ENCODE measurements at places on chromosomes 7 and 10. TPM values are rescaled to one million over a fixed set of nuclear protein-coding genes. Genes with fewer than 3 reads are reported as not detected.

DNA sequence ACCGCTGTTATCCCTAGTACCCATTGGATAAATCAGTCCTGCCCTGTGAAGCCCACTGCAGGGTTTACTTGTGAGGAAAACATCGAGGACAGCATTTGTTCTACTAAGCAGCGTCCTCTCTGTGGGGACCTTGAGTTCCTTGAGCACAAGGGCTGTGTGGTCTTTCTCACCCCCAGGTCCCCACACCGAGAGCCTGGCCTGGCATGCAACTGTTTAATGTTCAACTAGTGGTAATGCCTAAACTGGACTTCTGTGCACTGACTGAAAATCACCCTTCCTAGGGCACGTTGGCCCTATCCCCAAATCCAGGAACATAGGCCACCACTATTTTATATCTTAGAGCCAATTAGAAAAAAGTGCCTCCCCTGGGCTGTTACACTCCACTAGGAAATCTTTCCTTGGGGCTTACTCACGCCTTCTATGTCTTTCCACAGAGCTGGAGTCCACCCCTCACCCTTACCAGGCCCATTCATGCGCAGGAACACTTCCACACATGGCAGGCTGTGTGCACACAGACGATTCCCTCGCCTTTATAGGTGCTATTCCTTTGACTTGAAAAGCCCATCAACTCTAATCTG lies 1.7 kb upstream of the TMEM213 start:
- DNase-seq, result no peak

GRCh38 chr7:106419455-106420182 lies 134.8 kb upstream of the NAMPT start:
- no peak for DNase-seq

GRCh38 chr7:5284304-5285281 lies 1.9 kb downstream of the SLC29A4 start:
- DNase-seq, result peak; percentile 89

DNA sequence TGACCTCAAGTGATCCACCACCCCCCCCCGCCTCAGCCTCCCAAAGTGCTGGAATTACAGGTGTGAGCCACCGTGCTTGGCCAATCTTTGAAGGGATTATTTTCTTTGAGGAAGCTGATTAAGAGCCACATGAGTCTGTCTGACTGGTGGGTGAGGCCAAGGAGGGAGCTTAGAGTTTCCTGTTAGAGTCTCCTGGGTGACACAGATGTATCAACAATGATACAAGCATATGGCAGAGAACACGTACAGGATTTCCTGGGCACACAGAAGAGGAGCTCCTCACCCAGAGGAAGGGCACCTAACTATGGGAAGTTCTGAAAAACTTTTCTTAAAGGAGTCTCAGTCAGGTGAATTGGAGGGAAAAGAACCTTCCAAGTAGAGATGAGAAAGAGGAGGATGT lies 69.4 kb downstream of the GOLGA7B start:
- no peak for DNase-seq

- DNase-seq, result no peak
Observed at GRCh38 chr7:35820858-35821257, 20.0 kb downstream of the SEPTIN7 start.

DNA sequence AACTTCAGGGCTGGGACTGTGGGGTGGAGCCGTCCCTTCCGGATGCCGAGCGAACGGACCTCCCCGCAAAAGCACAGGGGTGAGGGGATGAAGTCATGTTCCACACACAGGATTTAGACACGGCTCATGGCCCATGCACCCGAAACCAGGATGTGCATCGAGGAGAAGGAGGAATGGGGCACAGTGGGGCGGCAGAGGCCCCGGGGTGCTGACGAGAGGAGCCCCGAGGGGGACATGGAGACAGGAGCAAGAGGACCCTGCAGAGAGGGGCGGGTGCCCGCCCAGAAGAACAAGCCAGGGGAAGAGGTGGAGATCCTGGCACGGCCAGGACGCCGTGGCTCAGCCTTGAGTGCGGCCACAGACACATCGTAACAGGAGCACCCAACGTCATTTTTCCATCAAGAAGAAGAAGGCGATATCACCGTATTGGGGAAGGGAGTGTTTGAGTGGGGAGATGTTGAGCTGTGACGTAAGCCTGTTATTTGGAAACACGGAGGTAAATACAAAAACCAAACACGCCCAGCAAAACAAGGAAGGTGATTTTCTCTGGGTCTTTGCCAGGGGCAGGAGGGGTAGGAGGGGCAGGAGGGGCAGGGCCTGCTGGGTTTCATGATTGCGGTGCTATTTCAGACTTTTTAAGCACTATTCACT lies 25.3 kb upstream of the FOXL3 start:
- peak; percentile 46 for DNase-seq

- no peak for DNase-seq
Observed at GRCh38 chr7:147584771-147585193, 1005.8 kb upstream of the C7orf33 start.

- DNase-seq, result no peak
Observed at GRCh38 chr7:127648986-127649385, 3.0 kb upstream of the SND1 start.

GRCh38 chr10:43267811-43268210 lies 946 bp upstream of the RASGEF1A start:
- DNase-seq, result no peak

GRCh38 chr7:35704261-35704660 lies 9.3 kb upstream of the HERPUD2 start:
- no peak for DNase-seq

GRCh38 chr7:159035571-159036073 lies 109.0 kb downstream of the VIPR2 start:
- DNase-seq, result no peak

DNA sequence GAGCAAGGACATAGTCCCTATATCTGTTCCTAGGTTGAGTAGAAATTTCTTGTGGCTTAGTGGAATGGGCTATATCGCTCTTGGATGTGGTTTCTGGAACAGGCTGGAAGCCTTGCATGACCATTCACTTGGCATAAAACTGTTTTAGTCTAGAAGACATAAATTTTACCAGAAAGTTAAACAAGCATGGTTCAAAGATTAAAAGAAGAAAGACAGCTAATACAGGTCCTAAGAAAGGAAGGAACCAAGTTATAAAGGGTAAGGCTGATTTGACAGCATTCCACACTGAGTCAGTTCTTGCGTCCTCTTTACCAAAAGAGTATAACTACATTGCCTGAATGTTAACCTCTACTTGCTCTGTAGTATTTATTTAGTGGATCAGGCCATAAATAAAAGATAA lies 724.2 kb downstream of the SORCS1 start:
- no peak for DNase-seq

DNA sequence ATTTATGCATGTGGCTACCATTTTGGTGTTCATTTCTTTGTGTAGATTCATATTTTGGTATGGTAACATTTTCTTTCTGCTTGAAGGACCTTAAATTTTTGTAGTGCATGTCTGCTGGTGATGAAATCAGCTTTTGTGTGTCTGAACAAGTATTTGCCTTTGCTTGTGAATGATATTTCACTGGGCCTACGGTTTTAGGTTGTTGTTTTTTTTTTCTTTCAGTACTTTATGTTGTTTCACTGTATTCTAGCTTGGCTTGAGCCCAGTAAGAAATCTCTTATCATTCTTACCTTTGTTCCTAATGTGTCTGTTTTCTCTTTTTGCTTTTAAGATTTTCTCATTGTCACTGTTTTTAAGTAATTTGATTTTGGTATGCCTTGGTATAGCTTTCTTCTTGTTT lies 31.9 kb downstream of the SAMD8 start:
- DNase-seq, result no peak

DNA sequence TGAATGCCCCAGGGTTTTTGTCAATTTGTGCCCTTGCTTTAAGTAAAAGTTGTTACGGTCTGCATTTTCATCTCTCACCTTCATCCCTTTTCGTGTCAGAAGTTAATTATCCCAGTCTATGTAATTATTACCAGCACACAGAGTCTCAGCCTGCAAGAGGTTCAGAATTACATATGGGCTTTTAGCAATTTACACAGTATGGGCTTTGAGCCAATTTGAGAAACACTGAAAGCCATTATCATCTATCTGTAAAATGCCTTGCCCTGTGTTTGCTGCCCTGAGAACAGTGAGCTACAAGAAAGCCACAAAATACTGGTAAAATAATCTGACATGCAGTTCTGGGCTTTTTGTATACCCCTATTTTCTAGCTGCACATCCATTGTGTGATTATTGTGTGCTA lies 125.6 kb upstream of the STEAP4 start:
- peak; percentile 78 for DNase-seq

DNA sequence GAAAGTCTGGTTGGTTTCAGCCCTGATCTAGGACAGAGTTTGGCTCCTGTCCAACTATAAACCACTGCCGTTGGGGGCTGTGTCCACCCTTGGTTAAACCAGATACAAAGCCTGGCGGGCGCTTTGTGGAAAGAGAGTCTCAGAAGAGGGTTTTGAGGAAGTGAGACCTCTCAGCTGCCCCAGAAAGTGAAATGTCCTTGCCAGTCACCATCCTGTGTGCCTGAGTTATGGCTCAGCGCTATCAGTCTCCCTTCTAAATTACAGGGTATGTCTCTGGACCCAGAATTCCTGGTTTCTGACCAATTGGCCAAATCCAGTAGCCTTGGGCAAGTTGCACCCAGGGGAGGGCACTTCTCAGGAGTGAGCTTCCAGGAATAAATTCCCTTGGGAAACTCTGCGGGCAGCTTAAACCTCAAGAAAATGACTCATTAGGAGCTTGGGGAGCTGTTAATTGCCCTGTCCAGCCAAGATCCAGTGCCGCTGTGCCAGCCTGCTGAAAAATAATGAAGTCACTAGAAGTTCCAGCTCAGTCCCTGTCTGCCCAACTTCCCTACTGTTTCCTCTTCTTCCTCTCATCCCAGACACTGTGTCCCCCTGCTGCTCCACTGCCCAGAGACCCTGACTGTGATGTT lies 66.7 kb upstream of the PDZD8 start:
- no peak for DNase-seq

DNA sequence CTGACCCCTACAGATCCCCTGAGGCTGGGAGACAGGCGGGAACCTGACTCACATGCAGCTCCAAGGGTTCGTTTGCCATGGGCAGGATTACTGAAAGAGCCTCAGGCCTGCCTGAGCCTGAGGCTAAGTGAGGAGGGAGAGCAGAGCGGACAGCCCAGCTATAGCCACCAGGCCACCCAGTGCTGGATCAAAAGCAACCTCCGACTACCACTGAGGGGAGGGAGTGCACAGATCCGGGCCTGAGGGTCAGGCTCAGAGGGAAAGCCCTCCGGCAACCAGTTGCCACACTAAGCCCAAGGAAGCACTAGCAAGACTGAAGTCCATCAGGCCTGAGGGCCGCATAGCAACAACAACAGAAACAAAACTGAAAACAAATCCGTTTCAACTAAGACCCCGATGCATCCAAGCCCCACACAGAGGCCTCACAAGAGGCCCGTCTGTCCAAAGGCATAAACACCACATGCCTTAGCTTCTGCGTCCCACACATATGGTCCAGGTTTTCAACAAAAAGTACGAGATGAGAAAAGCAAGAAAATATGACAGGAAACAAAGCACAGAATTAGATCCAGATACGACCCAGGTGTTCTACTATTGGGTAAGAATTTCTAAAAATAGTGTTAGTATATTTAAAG lies 92.5 kb upstream of the VIPR2 start:
- peak; percentile 89 for DNase-seq

Gene GARIN1A
- total RNA-seq, result 0.10 TPM

Gene RBP4
- total RNA-seq, result 2.8 TPM

Gene PDE1C
- 9.9 TPM for total RNA-seq

Gene TCAF2
- total RNA-seq, result 4.8 TPM

Gene BCCIP
- 49.6 TPM for total RNA-seq

Gene FRAT1
- total RNA-seq, result 1.6 TPM

Gene TFPI2
- total RNA-seq, result 2.6 TPM

Gene GPNMB
- 120 TPM for total RNA-seq

Gene USP6NL
- total RNA-seq, result 15.4 TPM

Gene ACHE
- 112 TPM for total RNA-seq

Measured in tongue (tissue), 3 donors.